Posterior vena cava (tissue), 2 donors: ENCODE measurements at places on chromosomes 5 and 9. TPM values are rescaled to one million over a fixed set of nuclear protein-coding genes. Genes with fewer than 3 reads are reported as not detected.

IRGM gene
- not detected for total RNA-seq

DNA sequence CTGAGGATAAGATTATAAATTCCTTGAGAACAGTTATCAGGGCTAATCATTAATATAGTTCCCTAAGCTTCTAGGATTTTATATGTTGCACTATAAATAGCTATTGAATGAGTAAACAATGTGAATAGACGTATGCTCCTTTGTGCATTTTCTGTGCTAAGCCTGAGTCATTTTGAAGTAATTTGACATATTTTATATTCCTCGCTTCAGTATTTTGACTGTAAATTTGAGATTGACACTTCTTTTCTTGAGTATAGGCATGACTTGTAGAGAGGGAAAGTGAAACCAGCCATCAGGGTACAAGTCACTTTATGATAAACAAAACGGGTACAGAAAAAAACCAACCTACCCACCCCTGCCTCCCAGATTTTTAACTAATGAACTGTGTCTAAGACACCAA, 367.7 kb upstream of the PRR16 start:
- DNase-seq: no peak

DNA sequence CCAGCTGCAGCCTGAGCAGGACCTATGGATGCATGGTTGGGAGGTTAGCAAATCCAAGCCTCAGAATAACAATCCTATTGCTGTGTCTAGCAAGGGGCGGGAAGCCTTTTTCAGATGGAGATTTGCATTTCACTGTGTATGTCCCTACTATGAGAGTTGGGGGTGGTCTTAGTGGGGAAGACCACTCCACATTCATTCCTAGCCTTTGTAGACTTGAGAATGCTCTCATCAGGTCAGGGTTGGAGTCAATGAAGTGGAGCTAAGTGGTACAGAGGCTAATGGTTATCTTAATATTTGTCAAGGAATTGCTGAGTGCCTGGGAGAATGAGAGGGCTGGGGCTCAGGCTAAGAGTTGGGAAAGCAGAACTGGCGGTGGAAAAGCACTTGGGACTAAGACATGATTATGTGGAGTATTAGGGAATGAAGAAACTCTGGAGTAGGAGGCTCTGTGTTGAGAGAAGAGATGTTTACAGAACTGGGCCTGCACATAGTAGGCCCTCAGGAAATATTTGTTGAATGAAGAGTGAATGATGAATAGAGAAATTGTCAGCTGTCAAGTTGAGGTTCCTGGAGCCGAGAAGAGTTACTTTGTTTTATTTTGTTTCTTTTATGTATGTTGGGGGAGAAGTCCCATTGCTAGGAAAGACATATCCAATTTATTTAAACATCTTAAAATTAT, 175.5 kb upstream of the SPRY4 start:
- DNase-seq: no peak

SHC3 gene
- total RNA-seq: 6.4 TPM

- no peak for DNase-seq
Observed at GRCh38 chr5:38189081-38189504, 69.3 kb upstream of the EGFLAM start.

GRCh38 chr5:6483880-6484382, 35.3 kb downstream of the UBE2QL1 start:
- no peak for DNase-seq

PCDHB15 gene
- total RNA-seq: 4.4 TPM
